ENCODE measurements at places on chromosomes 6 and 20. TPM values are rescaled to one million over a fixed set of nuclear protein-coding genes. Genes with fewer than 3 reads are reported as not detected.

GDAP1L1 gene
- not detected for total RNA-seq

SLX4IP gene
- 4.4 TPM for total RNA-seq

TREML2 gene
- total RNA-seq, result not detected

HLA-DRB1 gene
- 3.7 TPM for total RNA-seq

UBD gene
- total RNA-seq, result not detected

KIAA1755 gene
- total RNA-seq, result 2.5 TPM

LY6G6F gene
- not detected for total RNA-seq

CEP57L1 gene
- 29.1 TPM for total RNA-seq

PDE10A gene
- total RNA-seq, result 32.4 TPM

BPIFB1 gene
- total RNA-seq, result not detected

PRL gene
- not detected for total RNA-seq

SLC4A11 gene
- total RNA-seq, result 0.38 TPM

TRIM15 gene
- total RNA-seq, result not detected

RIPOR3 gene
- total RNA-seq, result 13.2 TPM

POPDC3 gene
- total RNA-seq, result 5.8 TPM

ADGB gene
- not detected for total RNA-seq

TREM2 gene
- not detected for total RNA-seq

C20orf144 gene
- total RNA-seq, result 0.28 TPM

VSX1 gene
- not detected for total RNA-seq

TBX18 gene
- total RNA-seq, result 37.5 TPM

SNHG17 gene
- total RNA-seq, result 8.2 TPM

PPP1R16B gene
- total RNA-seq, result 2.0 TPM

All from regular cardiac myocyte (primary cell).